ENCODE measurements at places on chromosomes 1 and 21.

DNA sequence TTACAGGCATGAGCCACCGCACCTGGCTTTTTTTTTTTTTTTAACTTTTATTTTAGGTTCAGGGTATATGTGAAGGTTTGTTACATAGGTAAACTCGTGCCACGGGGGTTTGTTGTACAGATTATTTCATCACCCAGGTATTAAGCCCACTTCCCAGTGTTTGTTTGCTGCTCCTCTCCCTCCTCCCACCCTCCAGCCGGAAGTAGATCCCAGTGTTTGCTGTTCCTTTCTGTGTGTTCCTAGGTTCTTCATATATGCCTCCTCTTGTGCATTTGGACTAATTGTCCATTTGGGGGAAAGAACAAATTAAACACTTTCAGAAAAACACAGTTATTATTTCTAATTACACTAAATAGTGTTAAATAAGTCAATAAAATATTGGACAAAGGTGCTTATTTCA lies 1.1 kb upstream of the SLC2A7 start:
- no peak for DNase-seq

DNA sequence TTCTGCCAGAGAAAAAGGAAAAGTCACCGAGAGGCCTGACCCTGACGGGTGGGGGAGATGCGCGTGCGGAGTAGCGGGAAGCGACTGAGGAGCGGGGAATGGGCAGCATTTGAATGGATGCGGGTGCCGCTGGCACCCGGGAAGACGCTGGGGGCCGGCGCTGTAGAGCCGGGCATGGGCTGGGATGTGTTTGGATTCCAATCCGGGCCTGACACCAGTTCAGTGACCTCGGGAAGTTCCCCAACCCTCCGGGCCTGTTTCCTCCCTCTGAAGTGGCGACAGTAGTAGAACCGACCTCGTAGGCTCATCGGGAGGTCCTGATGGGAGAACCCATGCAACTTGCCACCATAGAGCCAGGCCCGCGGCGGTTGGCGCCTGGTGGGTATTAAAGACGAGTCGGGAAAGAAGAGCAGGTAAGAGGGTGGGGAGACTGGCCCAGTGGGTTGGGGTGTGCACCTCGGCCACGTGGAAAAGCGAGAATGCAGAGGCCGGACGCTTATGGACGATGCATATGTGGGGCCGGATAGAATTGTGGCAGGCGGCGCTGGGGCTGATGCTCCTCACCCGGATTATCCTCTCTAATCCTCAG lies 642 bp upstream of the SLC16A1 start:
- DNase-seq: peak; percentile 61

DNA sequence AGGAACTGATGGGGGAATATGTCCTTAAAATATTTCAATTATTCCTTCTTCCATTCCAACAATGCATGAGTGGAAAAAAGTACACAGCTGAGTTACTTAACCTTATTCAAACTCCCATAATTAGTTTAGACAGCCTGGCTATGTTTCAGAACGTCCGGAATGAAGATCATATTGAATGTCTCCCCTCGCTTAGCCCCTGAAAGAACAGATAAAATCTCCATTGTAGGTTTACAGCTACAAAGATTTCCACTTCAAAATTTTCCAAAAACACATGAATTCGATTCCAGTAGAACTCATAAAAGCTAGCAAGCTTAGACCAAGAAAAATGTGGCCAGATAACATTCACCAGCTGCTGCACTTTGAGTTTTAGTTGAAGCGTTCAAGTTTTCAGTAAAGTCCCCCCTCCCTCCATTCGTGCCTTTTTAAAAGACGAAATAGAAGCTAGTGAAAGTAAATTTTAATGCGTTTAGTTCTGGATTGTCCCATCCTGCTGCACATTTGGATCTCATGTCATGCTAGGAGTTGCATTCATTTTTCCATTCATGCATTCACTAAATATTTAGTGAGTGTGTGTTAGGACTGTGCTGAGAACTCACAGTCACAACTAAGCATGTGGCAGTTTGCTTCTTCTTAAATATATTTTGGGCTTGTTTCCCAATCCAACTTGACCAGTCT lies 29.4 kb upstream of the SSX2IP start:
- no peak for DNase-seq

GRCh38 chr1:109655615-109656519 lies at the start of gene GSTM4:
Gene GSTM4 (plus strand): TSS chr1:109656099. CDS start chr1:109656390, 291 bp downstream.
- DNase-seq: peak; percentile 88

DNA sequence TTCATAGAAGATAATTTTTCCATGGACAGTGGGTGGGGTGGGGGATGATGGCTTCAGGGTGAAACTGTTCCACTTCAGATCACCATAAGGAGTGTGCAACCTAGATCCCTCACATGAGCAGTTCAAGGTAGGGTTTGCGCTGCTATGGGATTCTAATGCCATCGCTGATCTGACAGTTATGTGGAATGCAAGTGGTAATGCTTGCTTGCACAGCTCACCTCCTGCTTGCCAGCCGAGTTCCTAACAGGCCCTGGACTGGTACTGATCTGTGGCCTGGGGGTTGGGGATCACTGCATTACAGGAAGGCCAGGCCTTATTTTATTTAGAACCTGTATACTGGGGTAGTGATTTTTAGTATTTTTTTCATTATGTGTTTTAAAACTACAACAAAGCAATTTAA lies 22.0 kb downstream of the MAN1A2 start:
- DNase-seq: no peak

GRCh38 chr1:204987689-204988088 lies 55.3 kb upstream of the CNTN2 start:
- DNase-seq: no peak

- no peak for DNase-seq
These were observed 6.0 kb upstream of the AGPAT3 start for GRCh38 chr21:43858806-43859648.

DNA sequence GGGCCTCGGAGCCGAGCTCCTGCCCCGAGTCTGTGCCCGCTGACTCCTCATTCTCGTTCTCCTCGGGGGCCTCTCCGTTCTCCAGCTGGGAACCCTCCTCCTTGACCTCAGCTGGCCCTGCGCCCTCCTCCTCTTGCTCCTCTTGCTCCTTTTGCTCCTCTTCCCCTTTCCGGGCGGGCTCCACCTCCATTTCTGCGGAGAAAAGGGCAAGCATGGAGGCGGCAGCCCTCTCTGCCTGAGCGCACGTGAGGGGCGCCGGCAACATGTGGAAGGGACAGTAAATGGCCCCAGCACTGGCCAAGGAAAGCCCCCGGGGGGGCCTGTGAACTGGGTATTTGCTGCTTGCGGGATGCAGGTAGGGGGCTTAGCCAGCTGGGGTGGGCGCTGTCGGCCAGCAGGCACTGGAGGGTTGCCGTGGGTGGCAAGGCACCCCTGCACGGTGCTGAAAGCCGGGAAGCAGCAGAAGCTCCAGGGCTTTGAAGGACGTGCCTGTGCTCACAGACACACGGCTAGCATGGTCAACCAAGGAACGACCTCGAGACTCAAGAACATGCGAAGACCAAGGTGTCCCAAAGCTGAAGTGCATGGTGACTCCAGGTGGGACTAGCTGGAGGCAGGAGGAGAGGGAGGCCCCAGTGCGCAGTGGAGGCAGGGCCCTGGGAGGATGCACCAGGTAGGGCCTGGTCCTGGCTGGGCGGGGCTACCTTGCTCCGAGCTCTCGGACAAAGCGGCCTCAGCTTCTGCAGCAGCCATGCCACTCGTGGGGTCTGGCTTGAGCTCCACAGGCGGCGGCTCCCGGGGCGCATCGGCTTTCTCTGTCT lies 30.7 kb downstream of the ZBTB17 start:
- peak; percentile 20 for DNase-seq

- no peak for DNase-seq
These were observed 30.4 kb upstream of the SNX27 start for GRCh38 chr1:151581451-151581850.

DNA sequence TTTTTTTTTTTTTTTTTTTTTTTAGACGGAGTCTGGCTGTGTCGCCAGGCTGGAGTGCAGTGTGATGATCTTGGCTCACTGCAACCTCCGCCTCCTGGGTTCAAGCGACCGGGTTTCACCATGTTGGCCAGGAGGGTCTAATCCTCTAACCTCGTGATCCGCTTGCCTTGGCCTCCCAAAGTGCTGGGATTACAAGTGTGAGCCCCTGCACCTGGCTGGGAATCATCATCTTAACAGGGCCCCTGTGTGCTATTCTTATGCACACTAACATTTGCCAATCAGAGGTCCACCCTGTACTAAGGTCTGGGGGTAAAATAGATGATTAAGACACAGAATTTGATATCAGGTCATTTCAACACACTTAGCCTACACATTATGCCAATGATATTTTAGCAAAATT lies 278.7 kb upstream of the CHRM3 start:
- no peak for DNase-seq

DNA sequence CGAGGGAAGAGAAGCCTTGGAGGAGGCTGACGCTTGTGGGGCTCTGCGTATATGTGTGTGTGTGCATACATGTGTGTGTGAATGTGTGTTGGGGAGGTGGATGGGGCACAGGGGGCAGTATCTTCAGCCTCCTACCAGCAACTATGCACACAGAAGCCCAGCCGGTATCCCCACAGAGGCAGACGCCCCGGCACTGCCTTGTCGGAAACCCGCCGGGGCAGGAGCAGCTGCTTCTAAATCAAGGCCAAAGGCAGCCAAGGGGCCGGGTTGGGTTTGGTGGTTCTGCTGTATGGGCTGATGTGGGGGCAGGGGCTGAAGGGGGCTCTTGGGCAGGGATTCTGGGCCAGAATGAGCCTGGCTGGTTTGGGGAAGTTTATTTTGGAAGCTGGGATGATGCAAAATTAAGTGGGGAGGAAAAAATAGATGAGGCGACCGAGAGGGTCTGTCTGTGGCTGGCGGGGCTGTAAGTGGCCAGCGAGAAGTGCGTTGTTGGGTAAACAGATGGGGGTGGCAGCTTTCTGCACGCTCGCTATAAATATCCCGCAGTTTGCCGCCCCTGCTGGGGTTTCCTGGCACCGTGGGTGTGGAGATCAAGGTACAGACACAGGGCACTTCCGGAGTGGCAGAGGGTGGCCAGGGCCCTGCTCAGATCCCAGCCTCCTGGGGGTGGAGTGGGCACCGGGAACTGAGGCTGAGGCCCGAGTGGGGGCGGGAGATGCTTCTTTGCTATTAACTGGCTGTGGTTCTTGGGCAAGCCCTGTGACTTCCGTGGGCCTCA lies 11.0 kb upstream of the WNT4 start:
- no peak for DNase-seq

GRCh38 chr1:200654660-200655059 lies 15.0 kb downstream of the DDX59 start:
- DNase-seq: no peak

DNA sequence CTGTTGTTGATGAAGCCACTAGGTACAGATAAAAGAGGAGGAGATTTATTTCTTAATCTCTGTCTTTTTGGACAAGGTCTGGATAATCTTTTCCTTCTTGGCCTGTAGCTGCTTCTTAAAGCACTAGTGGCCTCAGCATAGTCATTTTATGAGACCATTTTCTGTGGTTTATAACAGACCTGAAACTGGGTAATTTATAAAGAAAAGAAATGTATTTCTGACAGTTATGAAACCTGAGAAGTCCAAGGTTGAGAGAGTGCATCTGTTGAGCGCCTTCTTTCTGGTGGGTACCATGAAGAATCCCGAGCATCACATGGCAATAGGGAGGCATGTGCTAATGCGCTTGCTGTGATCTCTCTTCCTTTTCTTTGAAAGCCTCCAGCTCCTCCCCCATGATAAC lies 36.7 kb upstream of the PDC start:
- DNase-seq: no peak

DNA sequence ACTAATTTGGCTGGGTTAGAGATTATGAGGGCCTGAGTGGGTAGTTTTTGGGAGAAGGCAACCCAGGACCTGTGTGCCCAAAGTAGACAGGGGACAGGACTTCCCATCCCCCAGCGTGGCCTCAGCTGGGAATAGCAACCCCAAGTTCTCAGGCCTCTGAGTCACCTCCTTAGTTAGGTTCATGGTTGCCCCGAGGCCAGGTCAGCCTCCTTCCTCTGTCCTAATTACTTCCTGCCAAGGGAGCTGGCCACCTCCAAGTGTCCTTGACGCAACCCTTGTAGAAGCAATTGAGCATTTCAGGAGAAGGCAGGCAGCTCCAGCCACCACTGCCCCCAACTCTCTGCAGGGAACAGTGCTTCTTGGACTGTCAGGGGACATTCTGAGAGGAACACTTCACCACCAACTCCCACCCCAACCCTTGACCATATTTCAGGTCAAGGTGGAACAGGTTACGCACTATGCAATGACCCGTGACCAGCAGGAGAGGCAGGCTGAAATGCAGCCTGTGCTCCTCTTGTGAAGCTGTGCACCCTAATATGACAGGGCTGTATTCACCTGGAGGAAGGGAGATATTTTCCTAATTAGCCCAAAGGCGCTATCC lies 5.1 kb upstream of the NT5C1A start:
- DNase-seq: no peak

GRCh38 chr21:42550817-42551216 lies 37.2 kb downstream of the SLC37A1 start:
- DNase-seq: no peak

- DNase-seq: no peak
These were observed 60.3 kb downstream of the XCL1 start for GRCh38 chr1:168636642-168637111.

- no peak for DNase-seq
These were observed 8.8 kb downstream of the FMN2 start for GRCh38 chr1:240100371-240100934.

GRCh38 chr1:32438136-32438535 lies 26.7 kb upstream of the ZBTB8B start:
- DNase-seq: no peak

- no peak for DNase-seq
These were observed 79.8 kb downstream of the EPHB2 start for GRCh38 chr1:22790232-22791008.

- DNase-seq: no peak
These were observed 41.1 kb downstream of the C1orf198 start for GRCh38 chr1:230827081-230827681.

- DNase-seq: no peak
These were observed 79.9 kb downstream of the LACTBL1 start for GRCh38 chr1:22892789-22893188.

- DNase-seq: no peak
These were observed 128.5 kb upstream of the ERRFI1 start for GRCh38 chr1:8154621-8155052.

- DNase-seq: no peak
These were observed 406.7 kb downstream of the RWDD3 start for GRCh38 chr1:95640746-95641145.

All from stimulated activated CD8-positive, alpha-beta memory T cell treated with anti-CD3 and anti-CD28 coated beads, Interleukin-4, amount 100 ng/mL, for 48 hours (primary cell).